ENCODE measurements at places on chromosomes 13 and 19.

GRCh38 chr19:2043251-2043641, 7.8 kb downstream of the MKNK2 start:
- no peak for DNase-seq

DNA sequence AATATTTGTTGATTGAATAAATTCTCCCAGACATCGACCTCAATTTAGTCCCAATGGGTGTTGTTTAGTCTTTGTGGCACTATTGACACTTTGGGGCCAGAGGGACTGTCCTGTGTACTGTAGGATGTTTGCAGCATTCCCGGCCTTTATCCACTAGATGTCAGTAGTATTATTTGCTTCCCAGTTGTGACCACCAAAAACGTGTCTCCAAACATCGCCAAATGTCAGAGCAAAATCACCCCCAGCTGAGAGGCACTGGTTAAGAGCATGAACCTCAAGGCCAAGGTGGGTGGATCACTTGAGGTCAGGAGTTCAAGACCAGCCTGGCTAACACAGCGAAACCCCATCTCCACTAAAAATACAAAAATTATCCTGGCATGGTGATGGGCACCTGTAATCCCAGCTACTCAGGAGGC, 15.4 kb downstream of the NLRP12 start:
- DNase-seq, result no peak

GRCh38 chr19:41027273-41027967, 36.3 kb downstream of the CYP2B6 start:
- DNase-seq, result no peak

GRCh38 chr13:51638216-51638871, 54.1 kb downstream of the WDFY2 start:
- no peak for DNase-seq

- DNase-seq, result no peak
Observed at GRCh38 chr13:98609756-98610155, 32.8 kb upstream of the STK24 start.

- DNase-seq, result no peak
Observed at GRCh38 chr13:42885325-42885724, 103.9 kb downstream of the FAM216B start.

DNA sequence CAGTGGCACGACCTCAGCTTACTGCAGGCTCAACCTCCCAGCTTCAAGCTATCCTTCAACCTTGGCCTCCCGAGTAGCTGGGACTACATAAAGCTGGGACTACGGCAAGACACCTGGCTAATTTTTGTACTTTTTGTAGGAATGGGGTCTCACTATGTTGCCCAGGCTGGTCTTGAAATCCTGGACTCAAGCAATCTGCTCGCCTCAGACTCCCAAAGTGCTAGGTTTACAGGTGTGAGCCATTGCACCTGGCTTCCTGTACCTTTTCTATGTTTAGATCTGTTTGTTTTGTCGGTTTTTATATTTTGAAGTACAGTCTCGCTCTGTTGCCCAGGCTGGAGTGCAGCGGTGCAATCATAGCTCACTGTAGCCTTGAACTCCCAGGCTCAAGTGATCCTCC, 17.5 kb upstream of the TICAM1 start:
- DNase-seq, result no peak

GRCh38 chr19:40441719-40442253, 2.3 kb downstream of the SERTAD3 start:
- no peak for DNase-seq

- peak; percentile 13 for DNase-seq
Observed at GRCh38 chr19:53158119-53158656, 665 bp downstream of the ZNF347 start.

DNA sequence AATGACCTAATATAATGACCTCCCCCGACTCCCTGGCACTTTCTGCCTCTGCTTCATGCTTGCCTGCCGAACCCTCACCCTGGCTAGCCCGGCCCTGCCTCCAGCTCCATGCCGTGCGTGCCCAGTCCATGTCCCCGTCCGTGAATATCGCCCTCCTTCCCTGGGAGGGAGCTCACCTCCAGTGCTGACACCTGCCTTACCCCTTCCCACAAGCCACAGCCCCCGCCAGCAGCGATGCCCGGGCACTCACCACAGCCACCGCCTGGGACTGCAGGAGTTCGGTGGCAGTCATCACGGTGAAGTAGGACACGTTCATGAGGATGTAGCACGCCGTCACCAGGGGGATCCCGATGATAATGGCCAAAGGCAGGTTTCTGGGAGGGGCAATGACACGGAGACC, 10.0 kb downstream of the SLC7A9 start:
- DNase-seq, result no peak

GRCh38 chr13:48431987-48432615, 19.2 kb upstream of the LPAR6 start:
- DNase-seq, result no peak

DNA sequence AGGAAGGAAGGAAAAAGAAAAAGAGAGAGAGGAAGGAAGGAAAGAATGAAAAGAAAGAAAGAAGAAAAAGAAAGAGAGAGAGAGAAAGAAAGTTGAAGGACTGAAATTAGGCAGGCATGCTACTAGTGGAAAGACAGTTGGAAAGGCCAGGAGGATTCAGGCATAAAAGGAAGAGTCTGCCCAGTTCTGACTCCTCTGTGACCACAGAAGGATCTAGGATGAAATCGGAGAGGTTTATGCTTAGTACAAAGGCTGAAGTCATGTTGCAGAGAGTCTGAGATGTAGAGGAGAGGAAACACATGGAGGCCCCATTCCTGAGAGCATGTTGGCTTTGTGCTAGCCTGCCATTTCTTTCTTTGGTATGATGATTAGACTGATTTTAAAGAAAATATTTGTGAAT, 246.5 kb upstream of the ARGLU1 start:
- DNase-seq, result no peak

GRCh38 chr19:45496349-45496953, 396 bp downstream of the RTN2 start:
- DNase-seq, result no peak
